ENCODE measurements at places on chromosomes 5 and 9.
A peak's percentile ranks its signal among the peaks of the same experiment; 100 is the strongest.

DNA sequence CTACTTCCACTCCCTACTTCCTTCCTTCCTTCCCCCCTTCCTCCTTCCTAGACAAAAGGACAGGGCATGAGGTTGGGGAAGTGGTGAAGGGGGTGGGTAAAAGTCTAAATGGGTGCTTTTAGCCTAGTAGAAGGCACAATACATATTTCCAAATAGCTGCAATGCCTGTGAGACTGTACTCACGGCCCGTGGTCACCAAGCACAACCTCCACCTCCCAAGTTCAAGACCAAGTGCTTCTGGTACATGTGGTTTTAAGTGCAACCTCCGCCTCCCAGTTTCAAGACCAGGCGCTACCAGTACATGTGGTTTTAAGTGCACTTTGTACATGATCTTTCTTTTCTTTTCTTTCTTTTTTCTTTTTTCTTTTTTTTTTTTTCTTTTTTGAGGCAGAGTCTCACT lies 14.5 kb upstream of the NTNG2 start:
- DNase-seq, result no peak

GRCh38 chr5:143479394-143479793 lies 75.9 kb upstream of the NR3C1 start:
- DNase-seq, result no peak

DNA sequence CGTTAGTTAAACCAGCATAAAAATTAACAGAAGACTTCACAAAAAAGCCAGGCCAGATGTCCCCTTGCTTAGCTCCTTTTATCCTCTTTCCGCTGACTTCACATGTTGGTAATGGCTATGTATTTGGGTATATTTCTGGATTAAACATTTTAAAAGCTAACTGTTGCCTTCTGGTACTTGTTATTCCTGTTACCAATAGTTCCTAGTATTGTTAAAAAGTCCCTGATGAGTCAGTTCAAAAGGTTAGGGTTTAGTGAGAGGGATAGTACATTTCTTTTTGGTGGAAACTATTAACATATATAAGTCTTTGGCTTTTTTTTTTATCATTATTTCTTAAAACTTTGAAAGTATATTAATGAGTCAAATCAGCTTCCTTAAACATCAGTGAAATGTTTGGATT lies 103.2 kb upstream of the ELL2 start:
- DNase-seq, result no peak

DNA sequence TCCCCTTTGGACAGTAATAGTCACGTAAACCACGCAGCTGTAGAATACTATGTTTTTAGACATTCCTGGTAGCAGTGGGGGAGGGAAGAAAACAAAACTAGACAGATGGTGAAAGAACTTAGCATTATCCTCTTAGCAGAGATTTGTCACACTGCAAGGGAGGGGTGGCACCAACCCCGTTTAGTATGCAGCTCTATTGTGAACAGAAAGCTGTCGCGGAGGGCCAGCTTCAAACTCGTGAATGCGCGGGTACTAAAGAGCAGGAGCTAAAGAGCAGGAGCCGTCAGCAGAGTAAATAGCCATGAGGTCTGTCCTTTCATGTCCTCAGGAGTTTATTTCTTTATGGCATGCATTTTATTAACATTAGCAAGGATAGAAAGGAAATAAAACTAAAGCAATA lies 141.9 kb upstream of the SLC12A2 start:
- no peak for DNase-seq

- DNase-seq, result no peak
Measured at GRCh38 chr9:95574176-95574575, 57.4 kb upstream of the PTCH1 start.

DNA sequence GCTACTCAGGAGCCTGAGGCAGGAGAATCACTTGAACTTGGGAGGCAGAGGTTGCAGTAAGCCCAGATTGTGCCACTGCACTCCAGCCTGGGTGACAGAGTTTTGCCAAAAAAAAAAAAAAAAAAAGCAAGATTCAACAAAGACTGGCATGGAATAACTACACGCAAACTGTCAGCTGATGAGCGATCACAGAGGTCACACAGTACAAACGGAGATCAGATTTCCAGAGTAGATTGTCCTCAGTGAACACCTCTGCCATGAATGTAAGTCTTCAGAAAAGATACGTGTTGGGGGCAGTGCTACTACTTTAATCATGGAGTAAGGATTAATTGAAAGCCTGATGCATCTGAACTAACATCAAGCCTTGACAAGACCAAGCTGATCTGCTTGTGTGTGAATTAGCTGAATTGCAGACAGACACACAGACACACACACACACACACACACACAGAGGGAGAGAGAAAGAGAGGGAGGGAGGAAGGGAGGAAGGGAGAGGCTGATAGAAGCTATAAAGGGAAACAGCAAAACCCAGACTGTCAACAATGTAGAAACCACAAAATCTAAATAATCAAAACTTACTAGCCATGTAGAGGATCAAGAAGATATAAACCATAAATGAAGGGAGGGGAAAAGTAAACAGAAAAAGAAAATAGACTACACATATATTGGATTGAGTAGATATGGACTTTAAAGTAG lies 222.9 kb upstream of the ZNF462 start:
- DNase-seq, result no peak

DNA sequence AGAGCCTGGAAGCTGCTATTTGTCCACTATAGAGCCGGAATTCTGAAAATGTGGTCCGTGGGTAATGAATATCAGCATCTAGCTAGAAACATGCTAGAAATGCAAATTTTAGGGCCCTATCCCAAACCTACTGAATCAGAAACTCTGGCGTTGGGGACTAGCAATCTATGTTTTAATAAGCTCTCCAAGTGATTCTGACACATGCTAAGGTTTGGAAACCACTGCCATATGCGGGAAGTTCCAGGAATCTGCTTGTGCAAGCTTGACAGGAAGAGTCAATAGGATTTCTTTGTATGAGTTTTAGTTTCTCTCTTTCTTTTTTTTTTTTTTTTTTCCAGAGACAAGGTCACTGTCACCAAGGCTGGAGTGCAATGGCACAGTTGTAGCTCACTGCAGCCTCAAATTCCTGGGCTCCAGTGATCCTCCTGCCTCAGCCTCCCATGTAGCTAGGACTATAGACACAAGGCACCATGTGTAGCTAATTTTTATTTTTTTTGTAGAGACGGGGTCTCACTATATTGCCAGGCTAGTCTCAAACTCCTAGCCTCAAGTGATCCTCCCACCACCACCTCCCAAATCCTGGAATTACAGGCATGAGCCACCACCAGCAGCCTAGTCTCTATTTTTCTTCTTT lies 26.4 kb upstream of the CARNMT1 start:
- peak; percentile 61 for DNase-seq

DNA sequence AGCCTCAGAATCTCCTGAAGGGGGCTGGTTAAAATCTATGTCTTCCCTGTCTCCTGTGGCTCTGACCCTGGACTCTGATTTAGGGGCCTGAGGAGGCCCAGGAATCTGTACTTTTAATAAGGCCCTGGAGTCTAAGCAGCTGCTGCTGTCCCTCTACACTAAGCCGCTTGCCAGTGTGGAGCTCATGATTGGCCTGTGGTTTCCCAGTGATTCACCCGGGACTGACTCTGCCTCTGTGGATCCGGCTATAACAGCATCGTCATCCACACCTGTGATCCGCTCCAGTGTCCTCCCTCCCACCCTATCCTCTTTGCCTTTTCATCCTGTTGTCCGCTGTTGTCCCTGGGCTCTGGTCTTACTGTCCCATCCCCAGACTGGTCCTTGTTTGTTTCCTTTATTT lies 3.7 kb downstream of the SLC31A2 start:
- no peak for DNase-seq

GRCh38 chr5:172837640-172838039 lies 3.6 kb downstream of the ERGIC1 start:
- DNase-seq, result no peak

GRCh38 chr5:21593261-21593660 lies 1259.9 kb downstream of the CDH12 start:
- DNase-seq, result no peak

DNA sequence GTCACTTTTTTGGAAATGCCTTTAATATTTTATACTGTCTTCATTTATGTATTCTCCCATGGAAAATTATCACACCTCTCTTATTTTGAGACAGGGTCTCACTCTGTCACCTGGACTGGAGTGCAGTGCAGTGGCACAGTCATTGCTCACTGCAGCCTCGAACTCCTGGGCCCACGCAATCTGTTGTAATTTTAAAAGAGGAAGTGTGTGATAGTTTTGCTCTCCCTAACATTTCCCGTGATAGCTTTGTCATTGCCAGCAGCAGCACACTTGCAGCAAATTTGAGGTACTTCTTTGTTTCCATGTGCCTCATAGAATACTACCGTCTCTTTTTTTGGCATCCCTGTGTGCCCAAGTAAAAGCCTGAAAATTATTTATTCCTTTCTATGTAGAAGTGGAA lies 103.5 kb downstream of the RNF180 start:
- DNase-seq, result no peak

GRCh38 chr5:60453186-60453976 lies 246.6 kb downstream of the DEPDC1B start:
- DNase-seq, result no peak

- peak; percentile 44 for DNase-seq
Measured at GRCh38 chr9:87606841-87607521, 109.3 kb downstream of the DAPK1 start.

GRCh38 chr9:34551751-34552605 lies 29.2 kb upstream of the ENHO start:
- no peak for DNase-seq

DNA sequence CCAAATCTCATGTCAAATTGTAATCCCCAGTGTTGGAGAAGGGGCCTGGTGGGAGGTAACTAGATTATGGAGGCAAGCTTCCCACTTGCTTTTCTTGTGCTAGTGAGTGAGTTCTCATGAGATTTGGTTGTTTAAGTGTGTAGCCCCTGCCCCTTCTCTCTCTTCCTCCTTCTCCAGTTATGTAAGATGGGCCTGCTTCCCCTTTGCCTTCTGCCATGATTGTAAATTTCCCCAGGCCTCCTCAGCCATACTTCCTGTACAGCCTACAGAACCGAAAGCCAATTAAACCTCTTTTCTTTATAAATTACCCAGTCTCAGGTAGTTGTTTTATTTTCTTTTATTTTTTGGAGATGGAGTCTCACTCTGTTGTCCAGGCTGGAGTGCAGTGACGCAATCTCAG lies 18.2 kb upstream of the TXNDC8 start:
- no peak for DNase-seq

GRCh38 chr5:38478878-38479277 lies 77.6 kb downstream of the LIFR start:
- no peak for DNase-seq

DNA sequence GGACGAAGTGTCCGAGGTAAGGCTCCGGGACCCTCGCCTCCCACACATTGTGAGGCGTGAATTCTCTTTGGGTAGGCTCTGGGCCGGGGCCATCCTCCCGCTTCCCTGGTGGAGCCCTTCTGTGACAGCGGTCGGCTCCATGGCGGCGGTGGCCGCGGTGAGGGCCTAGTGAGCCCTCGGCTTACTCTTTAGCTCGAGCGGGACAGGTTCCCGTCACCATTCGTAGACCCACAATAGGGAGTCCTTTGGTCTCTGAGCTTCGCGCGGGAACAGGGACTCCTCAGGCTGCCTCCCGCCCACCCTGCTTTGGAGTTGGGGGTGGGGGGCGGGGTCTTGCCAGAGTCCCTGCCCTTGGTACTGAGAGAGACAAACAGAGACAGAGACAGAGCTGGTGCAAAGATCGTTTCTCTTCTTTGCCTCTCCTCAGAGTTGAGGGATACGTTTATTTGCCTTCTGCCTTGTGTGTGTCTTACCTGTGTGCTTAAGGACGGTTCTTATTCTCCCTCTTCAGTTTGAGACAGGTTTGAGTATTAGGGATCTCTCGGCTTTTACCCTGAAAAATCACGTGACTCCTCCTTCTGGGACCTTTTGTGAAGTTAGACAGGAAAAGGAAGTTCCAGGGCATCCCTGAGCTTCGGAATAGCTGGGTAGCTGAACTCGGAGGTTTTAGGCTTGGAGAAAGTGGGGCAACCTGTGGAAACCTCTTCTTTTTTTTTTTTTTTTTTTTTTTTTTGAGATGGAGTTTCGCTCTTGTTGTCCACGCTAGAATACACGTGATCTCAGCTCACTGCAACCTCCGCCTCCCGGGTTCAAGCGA lies 833 bp downstream of the ANKHD1 start:
- no peak for DNase-seq

- DNase-seq, result peak; percentile 13
Measured at GRCh38 chr5:122263352-122264030, 48.5 kb upstream of the SNCAIP start.

DNA sequence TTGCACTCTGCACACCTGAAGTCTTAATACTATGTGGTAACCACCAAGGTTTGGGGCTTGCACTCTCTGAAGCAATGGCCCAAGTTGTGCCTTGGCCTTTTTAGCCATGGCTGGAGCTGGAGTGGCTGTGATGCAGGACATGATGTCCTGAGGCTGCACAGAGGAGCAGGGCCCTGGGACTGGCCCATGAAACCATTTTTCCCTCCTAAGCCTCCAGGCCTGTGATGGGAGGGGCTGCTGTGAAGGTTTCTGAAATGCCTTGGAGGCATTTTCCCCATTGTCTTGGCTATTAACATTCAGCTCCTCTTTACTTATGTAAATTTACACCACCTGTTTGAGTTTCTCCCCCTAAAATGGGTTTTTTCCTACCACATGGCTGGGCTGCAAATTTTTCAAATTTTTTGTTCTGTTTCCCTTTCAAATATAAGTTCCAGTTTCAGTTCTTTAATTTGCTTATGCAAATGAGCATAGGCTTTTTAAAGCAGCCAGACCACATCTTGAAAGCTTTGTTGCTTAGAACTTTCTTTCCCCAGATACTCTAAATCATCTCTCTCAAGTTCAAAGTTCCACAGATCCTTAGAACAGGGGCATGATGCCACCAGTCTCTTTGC lies 237.4 kb upstream of the DMAC1 start:
- no peak for DNase-seq

GRCh38 chr9:130139251-130139650 lies 33.0 kb upstream of the NCS1 start:
- no peak for DNase-seq

DNA sequence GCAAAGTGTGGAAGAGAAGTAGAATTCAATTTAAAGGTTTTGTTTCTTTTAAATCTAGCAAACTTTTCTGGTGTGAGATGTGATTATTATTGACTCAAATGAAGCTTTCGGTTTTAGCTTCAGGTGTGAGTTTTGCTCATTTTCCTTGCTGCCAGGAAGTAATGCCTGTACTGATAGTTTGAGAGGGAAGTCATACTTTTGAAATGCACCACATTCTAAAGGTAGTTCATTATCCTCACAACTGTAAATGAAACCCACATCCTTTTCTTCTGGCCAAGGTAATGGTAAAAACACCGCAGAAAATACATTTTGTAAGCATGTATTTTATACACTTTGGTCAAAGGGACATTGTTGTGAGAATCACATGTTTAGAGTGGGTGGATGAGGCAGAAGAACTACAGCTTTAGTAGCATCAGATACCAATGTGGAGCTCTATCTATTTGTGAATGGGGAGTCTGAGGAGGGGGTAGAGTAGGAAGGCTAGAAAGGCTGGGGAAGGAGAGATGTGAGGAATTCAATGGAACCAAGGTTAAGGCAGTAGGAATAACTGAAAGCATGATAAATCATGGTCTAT lies 167.0 kb upstream of the CDKN2B start:
- DNase-seq, result no peak
